ENCODE measurements at places on chromosomes 4 and X.

DNA sequence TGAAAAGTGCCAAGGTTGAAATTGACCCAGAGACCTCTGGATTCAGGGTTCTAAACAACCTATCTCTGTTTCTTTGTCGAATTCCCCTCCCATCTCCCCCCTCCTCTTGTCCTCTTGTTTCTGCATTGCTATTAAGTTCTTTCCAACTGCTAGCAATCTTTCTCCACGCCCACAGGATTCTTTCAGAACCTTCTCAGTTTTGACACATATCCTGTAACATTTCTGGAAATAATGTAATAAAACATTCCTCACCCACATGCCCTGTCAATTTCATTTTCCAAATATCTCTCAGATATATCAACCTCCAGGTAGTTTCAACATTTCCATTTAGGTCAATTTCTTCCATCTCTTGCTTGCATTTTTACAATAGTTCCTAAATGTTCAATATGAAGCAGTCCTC is 1105.9 kb downstream of the ARAP2 start:
- DNase-seq, result no peak

DNA sequence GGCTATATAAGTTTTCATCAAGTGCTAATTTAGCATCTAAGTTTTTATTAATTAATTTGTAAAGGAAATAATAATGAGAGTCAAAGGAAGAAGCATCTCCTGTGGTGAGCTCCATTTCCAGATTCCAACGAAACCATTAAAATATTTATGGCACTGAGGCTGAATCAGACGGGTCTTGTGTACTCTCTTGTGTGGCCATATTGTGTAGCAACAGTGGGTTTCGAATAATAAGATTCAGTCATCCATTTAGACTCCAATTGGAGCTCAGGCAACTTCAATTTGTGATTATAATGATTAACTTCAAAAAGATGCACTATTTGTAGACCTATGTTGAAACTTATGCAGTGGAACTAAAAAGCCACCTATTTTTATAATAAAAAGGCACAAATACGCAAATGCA is 82.4 kb downstream of the SNCA start:
- no peak for DNase-seq

DNA sequence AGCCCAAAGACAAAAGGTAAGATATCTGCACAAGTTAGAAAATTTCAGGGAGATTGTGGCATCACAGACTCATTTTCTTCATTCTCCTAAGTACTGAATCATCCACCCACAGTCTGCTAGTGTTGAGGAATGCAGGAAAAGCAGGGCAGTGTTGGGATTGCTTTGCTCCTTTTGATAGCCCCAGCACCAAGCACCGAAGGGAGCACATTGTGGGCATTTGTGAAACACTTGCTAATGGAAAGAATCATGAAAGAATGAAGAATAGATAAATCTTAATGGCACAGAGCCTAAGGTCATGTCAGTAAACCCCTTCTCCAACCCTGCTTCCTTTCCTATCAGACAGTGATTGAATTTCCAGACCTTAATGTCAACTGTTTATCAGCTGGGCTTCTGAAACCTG is 103.1 kb upstream of the GPRIN3 start:
- no peak for DNase-seq

DNA sequence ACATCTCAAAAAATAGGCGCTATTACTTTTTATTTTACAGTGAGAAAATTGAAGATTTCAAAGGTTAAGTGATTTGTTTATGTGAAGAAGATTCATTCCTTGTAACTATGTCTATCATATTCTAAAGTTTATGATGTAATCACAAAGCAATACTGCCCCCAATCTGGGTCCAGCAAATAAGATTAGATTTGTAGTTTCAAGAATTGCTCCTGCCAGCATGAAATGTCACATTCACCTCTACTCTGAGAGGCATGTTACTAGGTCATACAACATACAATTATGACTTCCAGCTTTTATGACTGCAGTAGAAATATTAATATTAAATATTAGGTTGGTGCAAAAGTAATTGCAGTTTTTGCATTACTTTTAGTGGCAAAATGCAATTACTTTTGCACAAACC is 976.2 kb downstream of the FSTL5 start:
- DNase-seq, result no peak

All from stimulated activated CD4-positive, alpha-beta T cell treated with anti-CD3 and anti-CD28 coated beads, Interleukin-12 subunit alpha, Interleukin-12 subunit beta, amount 100 ng/mL, for 24 hours (primary cell).